ENCODE measurements at places on chromosomes 2 and 18. TPM values are rescaled to one million over a fixed set of nuclear protein-coding genes. Genes with fewer than 3 reads are reported as not detected.

- no peak for DNase-seq
- H3K36me3 ChIP-seq, result no peaks in the 10 kb centered on the region
- H3K4me3 ChIP-seq, result no peak overlapping the region
- no peaks in the 10 kb centered on the region for H3K4me1 ChIP-seq
- H3K27ac ChIP-seq, result no peak overlapping the region
- no peaks in the 10 kb centered on the region for H3K27me3 ChIP-seq
These were observed 739.3 kb upstream of the GCFC2 start for GRCh38 chr2:76450024-76450475.

DNA sequence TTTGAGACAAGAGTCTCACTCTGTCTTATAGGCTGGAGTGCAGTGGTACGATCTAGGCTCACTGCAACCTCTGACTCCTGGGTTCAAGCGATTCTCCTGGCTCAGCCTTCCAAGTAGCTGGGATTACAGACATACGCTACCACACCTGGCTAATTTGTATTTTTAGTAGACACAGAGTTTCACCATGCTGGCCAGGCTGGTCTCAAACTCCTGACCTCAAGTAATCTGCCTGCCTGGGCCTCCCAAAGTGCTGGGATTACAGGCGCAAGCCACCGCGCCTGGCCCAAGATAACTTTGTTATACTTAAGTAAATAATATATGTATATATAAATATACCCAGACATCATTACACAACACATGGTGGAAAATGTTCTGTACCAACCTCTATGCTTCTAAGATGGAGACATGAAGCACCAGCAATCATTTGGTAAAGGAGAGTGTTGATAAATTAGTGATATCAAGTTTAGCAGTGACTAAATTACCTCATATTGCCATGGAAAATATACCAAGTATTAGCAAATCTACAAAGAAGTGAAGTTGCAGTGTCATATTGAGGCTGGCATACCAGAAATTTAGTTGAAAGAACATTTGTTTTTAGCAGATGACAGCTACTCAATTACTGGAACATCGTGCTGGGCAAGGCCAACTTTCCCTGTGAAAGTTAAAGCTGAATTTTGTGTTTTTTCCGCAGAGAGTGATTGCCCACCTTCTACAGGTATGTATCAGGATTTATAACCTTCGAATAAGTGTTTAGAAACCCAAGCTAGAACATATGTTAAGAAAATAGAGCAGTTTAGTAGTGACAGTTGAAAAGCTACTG lies 177.7 kb downstream of the MYCN start:
- no peak for DNase-seq
- H3K4me1 ChIP-seq, result no peaks in the 10 kb centered on the region
- H3K27me3 ChIP-seq, result no peaks in the 10 kb centered on the region
- H3K36me3 ChIP-seq, result no peaks in the 10 kb centered on the region
- no peak overlapping the region for H3K27ac ChIP-seq

CPO gene
- total RNA-seq, result not detected

AFF3 gene
- 195 TPM for total RNA-seq

DNA sequence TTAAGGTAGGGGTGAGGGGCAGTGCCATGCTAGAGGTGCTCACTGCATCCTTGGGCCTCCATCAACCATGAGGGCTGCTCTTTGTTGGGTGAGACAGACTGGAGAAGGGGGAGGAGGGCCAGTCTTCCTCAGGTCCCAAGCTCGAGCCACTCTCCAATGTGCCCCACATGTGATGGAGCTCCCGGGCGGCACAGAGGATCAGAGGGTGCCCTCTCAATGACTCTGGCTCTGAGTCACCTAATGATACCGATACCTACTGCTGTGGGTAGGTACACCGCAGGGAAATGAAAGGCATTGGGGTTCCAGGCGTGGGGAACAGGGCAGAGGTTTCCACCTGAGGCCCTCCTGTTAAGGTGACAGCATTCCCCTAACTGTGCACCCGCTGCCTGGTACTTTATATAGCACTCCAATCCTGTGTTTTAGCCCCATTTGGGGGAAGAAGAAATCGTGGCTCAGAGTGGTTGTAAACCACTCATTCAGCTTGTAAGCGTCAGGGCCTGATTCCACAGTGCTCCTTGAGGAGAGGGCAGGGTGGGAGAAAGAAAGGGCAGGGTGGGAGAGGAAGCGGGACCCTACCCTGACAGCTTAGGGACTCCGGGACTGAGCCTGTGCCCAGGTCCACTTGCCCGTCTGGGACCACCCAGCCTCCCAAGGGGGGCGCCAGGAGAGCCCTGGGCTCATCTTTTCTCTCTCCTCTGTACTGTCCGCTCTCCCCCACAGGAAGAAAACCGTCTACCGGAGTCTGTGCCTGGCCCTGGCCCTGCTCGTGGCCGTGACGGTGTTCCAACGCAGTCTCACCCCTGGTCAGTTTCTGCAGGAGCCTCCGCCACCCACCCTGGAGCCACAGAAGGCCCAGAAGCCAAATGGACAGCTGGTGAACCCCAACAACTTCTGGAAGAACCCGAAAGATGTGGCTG lies 1.8 kb downstream of the B3GNT7 start:
- peak; percentile 58 for DNase-seq
- H3K4me1 ChIP-seq, result peaks cover 40% of the 10 kb centered on the region
- H3K36me3 ChIP-seq, result peaks cover 4% of the 10 kb centered on the region
- H3K27ac ChIP-seq, result peak overlapping the region; percentile 90

- no peak overlapping the region for H3K4me3 ChIP-seq
- H3K36me3 ChIP-seq, result no peaks in the 10 kb centered on the region
- no peak overlapping the region for H3K27ac ChIP-seq
- H3K4me1 ChIP-seq, result no peaks in the 10 kb centered on the region
- no peak for DNase-seq
- H3K27me3 ChIP-seq, result no peaks in the 10 kb centered on the region
These were observed 324.8 kb downstream of the ARHGAP15 start for GRCh38 chr2:143453981-143454511.

COLEC12 gene
- total RNA-seq, result 71.5 TPM

- H3K4me1 ChIP-seq, result peaks cover 27% of the 10 kb centered on the region
- no peaks in the 10 kb centered on the region for H3K36me3 ChIP-seq
- peak; percentile 92 for DNase-seq
- no peaks in the 10 kb centered on the region for H3K27me3 ChIP-seq
These were observed at the start of gene RBMS1 for GRCh38 chr2:160493227-160494028. Gene RBMS1, minus strand, starts transcription at chr2:160493807. Its CDS starts 444 bp downstream, at chr2:160493363.

DNA sequence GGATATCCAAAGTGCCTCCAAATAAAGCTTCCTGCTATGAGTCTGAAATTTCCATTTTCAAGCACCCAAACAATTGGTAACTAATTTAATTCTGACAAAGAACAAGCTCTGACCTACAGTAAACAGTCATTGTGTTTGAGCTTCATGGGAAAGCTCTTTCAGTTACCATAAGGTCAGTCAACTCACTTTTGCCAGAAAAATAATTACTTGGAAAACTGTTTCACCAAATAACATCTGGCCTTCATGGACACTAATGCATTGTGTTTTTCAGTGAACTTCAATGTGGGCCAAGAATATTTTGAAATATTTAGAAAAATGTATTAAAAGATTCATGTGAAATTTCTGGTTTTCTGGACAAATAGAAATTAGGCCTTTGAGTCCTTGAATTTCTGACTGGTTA lies 369.9 kb downstream of the GALR1 start:
- no peaks in the 10 kb centered on the region for H3K4me1 ChIP-seq
- no peak overlapping the region for H3K4me3 ChIP-seq
- H3K27ac ChIP-seq, result no peak overlapping the region
- H3K36me3 ChIP-seq, result no peaks in the 10 kb centered on the region
- no peaks in the 10 kb centered on the region for H3K27me3 ChIP-seq
- DNase-seq, result no peak

DNA sequence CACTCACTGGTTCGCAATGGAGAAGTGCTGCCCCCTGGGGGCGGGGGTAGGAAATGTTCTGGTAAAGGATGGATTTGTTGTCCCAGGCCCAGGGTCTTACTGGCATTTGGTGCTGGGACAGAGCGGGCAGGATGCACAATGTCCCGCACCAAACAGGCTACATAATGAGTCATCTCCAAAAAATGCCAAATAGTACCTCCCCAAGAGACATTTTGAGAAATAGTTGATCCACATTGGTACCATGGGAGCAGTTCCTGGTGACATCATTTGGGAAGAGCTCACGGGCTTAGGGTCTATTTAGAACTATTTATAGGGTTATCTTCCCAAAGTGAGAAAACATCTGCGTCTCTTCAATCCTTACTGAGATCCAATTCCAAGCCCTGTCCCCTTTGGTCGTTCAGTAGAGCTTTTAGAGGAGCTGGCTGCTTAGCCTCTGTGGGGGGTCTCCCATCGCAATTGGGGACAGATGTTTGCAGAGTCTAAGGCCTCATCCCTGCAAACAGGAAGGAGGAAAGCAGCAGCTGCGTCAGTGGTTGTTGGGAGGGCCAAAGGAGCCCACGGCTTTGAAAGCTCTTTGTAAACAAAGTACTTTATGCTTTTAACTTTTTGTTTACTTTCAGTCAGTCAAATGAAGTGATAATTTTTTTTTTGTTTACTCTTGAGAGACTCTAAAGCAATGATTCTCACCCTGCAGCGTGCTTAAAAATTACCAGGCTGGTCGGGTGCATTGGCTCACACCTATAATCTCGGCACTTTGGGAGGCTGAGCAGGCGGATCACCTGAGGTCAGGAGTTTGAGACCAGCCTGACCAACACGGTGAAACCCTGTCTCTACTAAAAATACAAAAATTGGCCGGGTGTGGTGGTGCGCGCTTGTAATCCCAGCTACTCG lies 49.3 kb downstream of the GREB1 start:
- peak; percentile 38 for DNase-seq
- H3K4me3 ChIP-seq, result no peak overlapping the region
- H3K4me1 ChIP-seq, result no peaks in the 10 kb centered on the region
- no peaks in the 10 kb centered on the region for H3K36me3 ChIP-seq

DNA sequence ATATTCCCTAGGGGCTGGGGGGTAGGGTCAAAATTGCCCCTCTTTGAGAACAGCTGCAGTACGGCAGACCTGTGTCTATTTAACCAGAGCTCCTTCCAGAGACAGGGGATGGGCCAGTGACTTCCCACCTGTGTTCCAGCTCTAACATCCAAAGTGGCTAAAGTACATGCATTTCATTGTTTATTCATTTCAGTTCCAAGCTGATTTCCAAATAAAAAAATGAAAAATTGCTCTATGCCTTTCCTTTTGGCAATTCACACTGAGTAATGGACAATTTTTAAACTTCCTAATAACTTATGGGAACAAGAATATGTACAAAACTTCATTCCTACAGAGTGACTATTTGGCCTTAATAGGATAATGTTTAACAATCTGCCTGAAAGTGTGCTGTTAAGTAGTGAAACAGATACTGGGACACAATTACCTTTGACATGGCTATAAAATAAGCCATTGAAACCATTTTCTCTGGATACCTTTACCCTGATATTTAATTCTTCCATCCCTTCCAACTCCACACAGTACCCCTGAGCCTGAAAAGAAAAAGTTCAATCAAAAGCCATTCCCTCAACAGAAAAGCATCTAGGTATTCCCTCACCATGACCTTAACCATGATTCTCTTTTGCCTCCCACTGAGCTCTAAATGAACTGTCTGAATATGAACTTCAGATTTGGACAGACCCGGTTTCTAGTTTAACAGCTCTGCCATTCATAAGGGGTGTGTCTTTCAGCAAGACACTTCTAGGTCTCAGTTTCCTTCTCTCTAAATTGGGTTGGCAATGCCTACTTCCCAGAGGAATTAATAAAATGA lies 73.1 kb downstream of the RDH14 start:
- no peak overlapping the region for H3K4me3 ChIP-seq
- no peak for DNase-seq
- no peaks in the 10 kb centered on the region for H3K36me3 ChIP-seq

DNA sequence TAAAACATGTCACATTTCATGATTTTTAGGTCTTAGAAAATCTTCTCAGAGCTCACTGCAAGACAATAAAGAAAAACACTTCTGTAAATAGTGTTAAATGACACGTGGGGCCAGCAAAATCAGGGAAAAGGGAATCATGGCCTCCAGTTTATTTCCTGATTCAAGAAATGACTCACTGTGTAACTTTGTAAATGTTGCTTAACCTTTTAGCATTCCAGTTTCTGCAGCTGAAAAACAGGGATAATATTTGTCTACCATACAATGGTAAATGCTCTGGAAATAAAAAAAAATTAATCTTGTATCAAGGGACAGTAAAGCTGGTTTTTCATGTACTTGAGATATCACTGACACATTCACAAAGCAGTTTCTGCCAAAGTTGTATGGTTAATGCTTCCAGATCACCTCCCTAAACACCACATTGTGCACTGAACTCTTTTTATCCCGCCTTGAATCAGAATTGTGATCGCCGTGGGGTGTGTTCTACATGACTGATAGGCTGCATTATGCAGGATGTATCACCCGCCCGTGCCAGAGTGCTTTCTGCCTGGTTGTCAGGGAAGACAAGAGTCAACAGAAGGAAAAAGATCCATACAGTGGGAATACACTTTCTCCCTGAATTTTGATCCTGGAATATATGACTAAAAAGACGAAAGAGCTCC lies 238.8 kb downstream of the IKZF2 start:
- DNase-seq, result no peak
- no peaks in the 10 kb centered on the region for H3K36me3 ChIP-seq
- H3K27me3 ChIP-seq, result no peaks in the 10 kb centered on the region
- H3K4me3 ChIP-seq, result no peak overlapping the region

DNA sequence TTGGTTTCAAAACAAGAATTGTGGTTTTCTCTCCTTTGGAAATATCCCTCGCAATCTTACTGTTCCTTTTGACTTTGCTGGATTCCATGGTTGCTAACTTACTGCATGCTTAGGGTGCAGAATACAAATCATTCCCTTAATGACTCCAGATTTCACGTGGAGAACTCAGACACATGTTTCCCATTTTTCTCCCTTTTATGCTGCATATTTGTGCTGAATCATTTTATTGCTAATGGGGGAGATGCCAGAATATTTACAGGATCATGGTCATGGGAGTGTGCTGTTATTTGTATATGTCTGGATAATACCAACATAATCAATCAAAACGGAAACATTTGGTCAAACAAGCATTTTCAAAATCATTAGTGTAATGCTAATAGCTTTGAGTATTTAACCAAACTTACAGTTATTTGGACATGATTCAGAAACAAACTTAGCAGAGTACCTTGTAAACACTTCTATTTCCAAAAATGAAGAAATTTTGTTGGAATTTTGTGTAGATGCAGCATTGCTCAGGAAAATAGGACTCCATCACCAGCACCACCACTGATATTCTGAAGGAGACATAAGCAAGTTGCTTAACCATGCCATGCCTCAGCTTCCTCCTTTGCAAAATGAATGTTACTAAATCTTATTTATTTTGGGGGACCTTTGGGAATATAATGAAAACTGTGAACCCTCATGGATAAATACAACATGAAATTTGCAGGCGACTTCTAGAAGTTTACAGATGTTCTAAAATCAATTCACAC lies 122.5 kb upstream of the RND3 start:
- no peak overlapping the region for H3K4me3 ChIP-seq
- no peaks in the 10 kb centered on the region for H3K36me3 ChIP-seq
- H3K27ac ChIP-seq, result no peak overlapping the region
- no peaks in the 10 kb centered on the region for H3K27me3 ChIP-seq
- H3K4me1 ChIP-seq, result no peaks in the 10 kb centered on the region

- no peak for DNase-seq
- no peaks in the 10 kb centered on the region for H3K27me3 ChIP-seq
- no peaks in the 10 kb centered on the region for H3K36me3 ChIP-seq
- no peaks in the 10 kb centered on the region for H3K4me1 ChIP-seq
These were observed 26.9 kb upstream of the DTNB start for GRCh38 chr2:25700221-25700660.

AGXT gene
- total RNA-seq, result not detected

- no peaks in the 10 kb centered on the region for H3K36me3 ChIP-seq
- H3K27me3 ChIP-seq, result no peaks in the 10 kb centered on the region
- DNase-seq, result no peak
- no peak overlapping the region for H3K4me3 ChIP-seq
- H3K27ac ChIP-seq, result no peak overlapping the region
These were observed 128.0 kb upstream of the ALPP start for GRCh38 chr2:232250246-232251175.
